Stimulated activated CD8-positive, alpha-beta memory T cell treated with anti-CD3 and anti-CD28 coated beads, Interleukin-4, amount 100 ng/mL, for 4 hours (primary cell): ENCODE measurements at places on chromosomes 3 and 15.

GRCh38 chr3:169501777-169502320 is 161.7 kb downstream of the MECOM start:
- no peak for DNase-seq

- no peak for DNase-seq
Measured at GRCh38 chr3:116263842-116264545, 181.3 kb downstream of the LSAMP start.

GRCh38 chr3:138459619-138460535 is 25.5 kb downstream of the ESYT3 start:
- no peak for DNase-seq

DNA sequence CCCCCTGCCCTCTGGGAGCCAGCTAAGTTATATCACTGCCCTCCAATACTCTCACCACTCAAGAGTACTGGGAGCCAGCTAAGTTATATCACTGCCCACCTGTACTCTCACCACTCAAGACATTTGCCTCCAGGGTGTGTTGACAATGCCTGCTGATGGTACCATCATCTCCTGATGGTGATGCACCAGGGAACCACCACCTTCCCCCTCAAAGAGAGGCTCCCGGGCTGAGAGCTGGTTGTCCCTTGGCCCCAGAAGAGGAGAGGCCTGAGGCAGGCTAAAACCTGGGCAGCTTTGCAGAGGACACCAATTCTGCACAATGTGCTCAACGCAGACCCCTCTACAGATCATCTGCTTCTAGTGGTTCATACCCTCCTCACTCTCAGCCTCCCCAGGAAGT is 7.5 kb upstream of the HAPLN3 start:
- DNase-seq: no peak

- DNase-seq: no peak
Measured at GRCh38 chr3:134477938-134478337, 7.8 kb downstream of the ANAPC13 start.

DNA sequence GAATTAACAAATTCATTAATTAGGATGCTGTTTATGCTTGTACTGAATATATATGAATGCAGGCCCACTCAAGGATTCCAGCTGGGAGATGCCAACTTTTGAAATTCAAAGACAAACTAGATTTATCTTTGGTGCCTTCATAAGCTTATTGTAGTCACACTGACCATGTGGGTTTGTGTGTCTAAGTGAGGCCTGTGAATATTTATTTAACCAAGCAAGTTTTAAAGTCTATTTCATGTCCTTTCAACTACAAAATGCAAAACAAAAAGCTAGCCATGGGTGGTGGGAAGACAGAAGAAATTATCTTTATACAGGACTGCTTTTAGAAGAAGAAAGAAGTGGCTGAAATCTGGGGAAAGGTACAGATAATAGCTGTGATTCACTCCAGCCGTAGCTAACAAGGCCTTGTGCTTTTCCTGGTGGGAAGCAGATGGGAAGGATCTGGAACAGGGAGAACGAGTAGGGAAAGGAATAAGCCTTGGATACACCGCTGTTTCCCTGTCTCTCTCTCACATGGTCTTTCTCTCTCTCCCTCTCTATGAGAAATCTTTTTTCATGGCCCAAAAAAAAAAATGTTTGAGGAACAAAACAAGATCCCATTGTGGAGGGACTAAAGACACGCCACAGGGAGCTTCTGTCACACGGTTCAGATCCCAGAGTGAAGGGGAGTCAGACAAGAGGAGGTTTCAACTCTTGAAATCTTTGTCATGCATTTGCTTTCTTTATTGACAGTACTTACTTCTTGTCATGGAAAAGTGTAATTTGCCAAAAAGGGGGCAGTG is 225.5 kb downstream of the RORA start:
- DNase-seq: no peak

DNA sequence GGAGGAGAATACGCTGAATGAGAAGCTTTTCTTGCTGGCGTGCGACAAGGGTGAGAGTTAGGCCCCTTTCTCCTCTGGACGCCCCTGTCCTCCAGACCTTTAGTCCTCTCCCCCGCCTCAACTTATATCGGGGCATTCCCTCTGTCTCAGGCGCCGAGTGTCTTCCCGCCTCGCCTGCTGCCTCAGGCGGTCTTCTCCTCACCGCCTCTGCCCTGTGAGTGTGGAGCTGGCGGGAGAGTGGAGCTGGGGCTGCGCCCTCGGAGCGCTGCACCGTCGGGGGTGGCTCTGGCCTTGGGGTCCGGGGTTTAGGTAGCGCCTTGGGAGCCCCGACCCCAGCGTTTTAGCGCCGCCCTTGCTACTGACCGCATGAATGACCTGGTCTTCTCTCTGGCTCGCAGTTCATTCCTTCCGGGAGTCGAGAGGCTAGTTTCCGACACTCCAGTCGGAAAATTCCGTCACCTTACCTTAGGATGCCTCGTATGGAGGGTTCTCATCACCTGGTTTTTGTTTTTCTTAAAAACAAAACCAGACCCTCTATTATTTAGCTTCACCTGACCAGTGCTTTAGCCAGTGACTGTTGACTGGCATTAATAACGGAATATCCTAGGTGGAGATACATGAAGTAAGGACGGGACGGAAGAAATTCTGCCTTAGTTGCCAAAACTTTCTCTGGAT is 985 bp downstream of the TRPC1 start:
- DNase-seq: no peak
